ENCODE measurements at places on chromosomes 4 and X.

DNA sequence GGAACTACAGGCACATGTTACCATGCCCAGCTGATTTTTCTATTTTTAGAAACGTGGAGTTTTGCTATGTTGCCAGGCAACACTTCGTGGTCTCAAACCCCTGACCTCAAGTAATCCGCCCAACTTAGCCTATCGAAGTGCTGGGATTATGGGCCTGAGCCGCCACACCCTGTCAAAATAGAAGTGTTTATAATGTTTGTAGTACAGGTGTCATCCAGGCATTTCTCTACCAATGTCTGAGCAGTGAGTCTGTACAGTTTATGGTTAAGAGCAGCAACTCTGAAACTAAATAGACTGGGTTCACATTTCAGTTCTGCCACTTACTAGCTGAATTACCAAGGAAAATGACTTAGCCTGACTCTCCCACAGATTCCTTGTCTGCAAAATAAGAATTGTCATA is 460.4 kb upstream of the GALNT7 start:
- no peak for DNase-seq

DNA sequence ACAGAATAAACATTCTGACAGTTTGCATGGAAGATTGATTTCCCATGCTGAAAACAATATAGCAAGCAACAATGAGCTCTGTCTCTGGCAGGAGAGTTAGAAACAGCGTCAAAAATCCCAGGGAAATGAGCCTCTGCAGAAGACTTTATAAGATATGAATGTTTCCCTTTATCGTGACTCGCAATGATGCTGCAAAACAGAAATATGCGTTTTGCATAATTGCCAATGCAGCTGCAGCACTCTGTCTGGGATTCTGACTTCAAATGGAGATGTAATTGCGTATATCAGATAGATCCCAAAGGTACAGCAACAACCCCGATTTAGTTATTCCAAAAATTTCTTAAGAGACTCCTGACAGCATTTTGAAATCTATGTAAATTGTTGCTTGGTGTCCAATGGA is 702.4 kb upstream of the EPHA5 start:
- DNase-seq: no peak

DNA sequence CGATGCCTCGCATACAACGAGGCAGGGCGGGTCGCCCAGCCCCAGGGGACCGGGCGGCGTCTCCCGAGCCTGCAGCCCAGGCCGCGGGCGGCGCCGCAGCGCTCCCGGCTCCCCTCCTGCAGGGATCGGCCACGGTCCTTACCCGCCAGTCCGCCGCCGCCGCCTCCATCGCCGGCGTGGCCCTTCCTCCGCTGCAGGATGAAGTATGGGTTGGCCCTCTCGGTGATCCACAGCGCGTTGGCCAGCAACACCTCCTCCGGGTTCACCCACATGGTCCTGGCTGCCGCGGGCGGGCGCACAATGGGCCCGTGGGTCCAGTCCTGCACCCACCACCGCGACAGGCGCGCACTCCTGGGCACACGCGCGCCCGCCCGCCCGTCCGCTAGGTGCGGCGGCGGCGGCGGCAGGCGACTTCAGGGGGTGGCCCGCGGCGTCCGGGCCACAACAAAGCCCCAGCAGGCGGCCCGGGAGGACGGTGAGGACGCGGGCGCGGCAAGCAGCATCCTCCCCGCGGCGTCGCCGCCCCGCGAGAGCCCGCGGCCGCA is 339 bp downstream of the TBC1D9 start:
- DNase-seq: peak; percentile 7

- peak; percentile 51 for DNase-seq
Observed at GRCh38 chrX:42803320-42803719, 25.4 kb upstream of the PPP1R2C start.

All from NCI-H226 (cell line).